A549 treated with DMSO at 1 μM for 4 hours (cell line): ENCODE measurements at places on chromosomes 1 and 21. TPM values are rescaled to one million over a fixed set of nuclear protein-coding genes. Genes with fewer than 3 reads are reported as not detected.

DEPDC1 gene
- total RNA-seq, result 13.1 to 19.7 TPM (median 17.3 TPM) in 5 replicates

MROH9 gene
- not detected in 5 replicates for total RNA-seq

MTARC1 gene
- 8.3 to 12.0 TPM (median 9.9 TPM) in 5 replicates for total RNA-seq

KIF2C gene
- 38.9 to 43.7 TPM (median 41.4 TPM) in 5 replicates for total RNA-seq

GPR153 gene
- total RNA-seq, result 0.99 to 1.4 TPM (median 1.2 TPM) in 5 replicates

IL22RA1 gene
- 3.3 to 4.9 TPM (median 4.4 TPM) in 5 replicates for total RNA-seq

TRIM67 gene
- total RNA-seq, result 0.17 to 0.28 TPM (median 0.22 TPM) in 5 replicates

NUF2 gene
- 24.1 to 31.6 TPM (median 28.7 TPM) in 5 replicates for total RNA-seq

MAGOH gene
- total RNA-seq, result 62.9 to 90.0 TPM (median 67.4 TPM) in 5 replicates

RAVER2 gene
- total RNA-seq, result 4.7 to 5.9 TPM (median 5.5 TPM) in 5 replicates

PPP1R8 gene
- total RNA-seq, result 37.9 to 42.6 TPM (median 39.4 TPM) in 5 replicates

NECTIN4 gene
- total RNA-seq, result 1.3 to 1.9 TPM (median 1.7 TPM) in 5 replicates

GPR37L1 gene
- total RNA-seq, result 0.13 to 0.22 TPM (median 0.15 TPM) in 5 replicates

TFF2 gene
- not detected in 5 replicates for total RNA-seq

ARHGEF16 gene
- total RNA-seq, result 3.5 to 5.8 TPM (median 5.1 TPM) in 5 replicates

CLCA4 gene
- not detected in 5 replicates for total RNA-seq
